NCI-H82 (cell line): ENCODE measurements at places on chromosomes 4 and X.

GRCh38 chr4:38185406-38186144, 225.4 kb downstream of the PTTG2 start:
- no peak for DNase-seq

DNA sequence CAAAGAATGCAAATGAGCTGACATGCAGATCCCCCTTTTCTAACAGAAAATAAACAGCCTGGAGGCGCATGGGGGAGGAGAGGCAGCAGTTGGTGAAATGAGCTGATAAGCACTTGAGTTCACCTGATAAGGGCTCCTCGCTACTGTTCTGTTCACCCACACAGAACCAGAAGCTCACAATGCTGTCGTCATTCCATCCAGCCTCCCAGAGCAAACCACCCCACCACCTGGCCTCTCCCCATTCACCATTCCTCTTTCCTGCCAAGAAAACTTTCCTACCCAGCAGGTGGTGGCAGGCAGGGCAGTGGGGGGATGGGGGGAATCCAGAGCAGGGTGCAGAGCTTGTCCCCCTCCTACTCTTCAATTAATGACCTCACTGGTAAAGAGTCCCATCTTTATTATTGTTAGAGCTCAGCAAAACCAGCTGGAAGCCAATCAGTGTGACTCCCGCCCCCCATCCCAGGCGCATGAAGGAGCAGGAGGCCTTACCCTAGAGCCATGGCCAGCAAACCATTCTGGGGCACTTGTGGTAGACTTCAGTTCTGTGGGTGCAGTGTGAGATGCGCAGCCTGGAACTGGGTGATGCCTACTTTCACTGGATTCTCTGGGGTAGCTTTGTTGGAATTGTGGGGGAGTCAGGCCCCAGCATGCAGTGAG, 350.3 kb downstream of the ZIC3 start:
- DNase-seq: no peak

- peak; percentile 98 for DNase-seq
These were observed at the start of gene PHF8 for GRCh38 chrX:54044126-54044876. Gene PHF8, minus strand, starts transcription at chrX:54044473. Its CDS starts 1,745 bp downstream, at chrX:54042728.

DNA sequence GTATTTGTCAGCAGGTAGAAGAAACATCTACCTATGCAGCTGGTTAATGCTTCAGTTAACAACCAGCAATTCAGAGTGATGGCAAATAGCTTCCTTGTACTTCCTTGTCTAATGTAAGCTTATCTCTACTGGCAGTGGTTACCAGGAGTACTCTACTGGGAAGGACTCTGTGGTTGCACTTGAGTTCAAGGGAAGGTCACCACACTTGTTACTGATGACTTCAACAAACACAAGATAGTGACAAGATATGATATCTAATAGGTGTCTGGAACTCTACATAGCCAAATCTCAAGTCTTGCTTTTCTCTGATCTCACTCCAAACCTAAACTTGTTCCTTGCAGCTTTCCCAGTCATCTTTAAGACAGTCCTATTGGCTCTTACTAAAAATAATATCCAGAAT, 1644.9 kb upstream of the TENM3 start:
- DNase-seq: no peak

DNA sequence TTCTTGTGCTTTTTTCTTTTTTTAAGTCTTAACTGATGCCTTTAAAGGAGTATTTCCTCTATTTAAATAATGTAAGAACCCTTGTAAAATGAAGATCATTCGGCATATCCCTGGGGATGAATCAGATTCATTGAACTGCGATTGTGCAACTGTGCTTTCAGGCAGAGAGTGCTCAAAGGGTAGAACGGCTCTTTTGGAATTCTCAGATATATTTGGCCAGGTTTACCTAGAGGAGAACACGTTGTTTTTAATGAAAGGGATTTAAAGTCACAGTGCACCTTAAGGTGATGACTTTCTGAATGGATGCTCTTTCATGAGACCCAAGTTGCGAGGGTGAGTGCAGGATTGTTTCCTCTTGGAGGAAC, 51.6 kb upstream of the ELOVL6 start:
- no peak for DNase-seq

DNA sequence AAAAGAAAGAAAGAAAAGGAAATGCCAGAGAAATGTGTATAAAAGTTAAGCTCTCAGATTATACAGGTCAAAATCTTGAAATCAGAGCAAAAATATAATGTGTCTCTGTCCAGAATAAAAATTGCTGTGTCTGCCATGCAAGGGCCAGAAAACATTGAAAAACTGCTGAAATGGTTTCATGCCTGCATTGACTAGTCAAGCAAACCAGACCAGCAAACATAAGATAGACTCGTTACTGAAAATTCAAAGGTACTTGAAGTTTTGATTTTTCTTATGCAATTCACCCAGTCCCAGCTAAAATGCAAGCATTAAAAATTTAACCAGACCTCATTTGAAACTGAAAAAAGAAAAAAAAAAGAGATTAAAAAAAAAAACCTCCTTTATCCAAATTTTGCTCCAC, 37.2 kb upstream of the NPFFR2 start:
- DNase-seq: no peak

GRCh38 chr4:11900359-11900758, 471.7 kb upstream of the HS3ST1 start:
- no peak for DNase-seq

- DNase-seq: no peak
These were observed 753.6 kb downstream of the RPA4 start for GRCh38 chrX:97637289-97637688.

DNA sequence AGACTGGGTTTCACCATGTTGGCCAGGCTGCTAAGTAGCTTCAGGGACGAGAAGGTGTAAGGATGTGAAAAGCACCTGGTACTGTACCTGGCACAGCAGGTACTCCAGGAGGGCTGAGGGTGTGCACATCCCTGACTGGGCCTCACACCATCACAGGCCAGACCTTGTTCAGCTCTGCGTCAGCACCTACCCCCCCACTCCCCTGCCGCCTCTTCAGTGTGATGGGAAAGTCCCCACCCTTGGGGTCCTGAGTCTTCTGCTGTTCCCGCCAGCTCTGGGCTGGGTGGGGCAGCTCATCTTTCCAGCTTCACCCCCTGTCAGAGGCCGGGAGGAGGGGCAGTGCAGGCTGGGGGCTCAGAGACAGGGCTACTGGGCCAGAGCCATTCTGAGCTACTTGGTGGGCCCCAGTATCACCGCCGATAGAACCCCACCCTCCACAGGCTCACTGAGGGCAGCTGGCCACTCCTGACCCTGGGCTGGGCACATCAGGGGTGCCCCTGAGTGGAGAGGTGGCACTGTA, 6.7 kb upstream of the SH3BP2 start:
- no peak for DNase-seq
